ENCODE measurements at places on chromosomes 12 and 14.
A peak's percentile ranks its signal among the peaks of the same experiment; 100 is the strongest.

DNA sequence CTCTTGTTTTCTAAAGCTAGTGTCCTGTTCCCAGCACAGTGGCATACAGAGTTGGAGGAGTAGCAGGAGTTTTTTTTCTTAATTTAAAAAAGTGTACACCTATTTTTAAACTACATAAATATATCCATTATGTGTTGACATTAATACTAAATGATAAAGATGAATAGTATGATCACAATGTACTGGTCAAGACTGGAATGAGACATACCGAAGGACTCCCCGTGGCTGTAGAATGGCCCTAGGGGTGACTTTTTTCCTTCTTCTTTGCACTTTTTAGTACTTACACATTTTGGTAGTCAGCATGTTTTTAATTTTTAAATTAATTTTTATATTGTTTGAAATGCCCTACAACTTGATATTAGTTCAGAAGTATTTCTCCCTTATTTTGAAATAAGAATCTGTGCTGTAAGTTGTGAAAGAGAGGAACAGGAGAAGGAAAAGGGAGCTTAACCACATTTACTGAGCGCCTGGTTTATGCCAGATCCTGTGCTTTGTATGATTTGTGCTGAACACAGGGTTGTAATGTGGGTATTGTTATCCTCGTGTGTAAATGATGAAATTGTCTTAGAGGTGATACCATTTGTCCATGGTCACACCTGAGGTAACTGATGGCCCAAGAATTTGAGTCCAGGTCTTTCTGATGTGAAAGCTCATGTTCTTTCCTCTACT is 136.5 kb downstream of the TGFB3 start:
- DNase-seq = no peak

DNA sequence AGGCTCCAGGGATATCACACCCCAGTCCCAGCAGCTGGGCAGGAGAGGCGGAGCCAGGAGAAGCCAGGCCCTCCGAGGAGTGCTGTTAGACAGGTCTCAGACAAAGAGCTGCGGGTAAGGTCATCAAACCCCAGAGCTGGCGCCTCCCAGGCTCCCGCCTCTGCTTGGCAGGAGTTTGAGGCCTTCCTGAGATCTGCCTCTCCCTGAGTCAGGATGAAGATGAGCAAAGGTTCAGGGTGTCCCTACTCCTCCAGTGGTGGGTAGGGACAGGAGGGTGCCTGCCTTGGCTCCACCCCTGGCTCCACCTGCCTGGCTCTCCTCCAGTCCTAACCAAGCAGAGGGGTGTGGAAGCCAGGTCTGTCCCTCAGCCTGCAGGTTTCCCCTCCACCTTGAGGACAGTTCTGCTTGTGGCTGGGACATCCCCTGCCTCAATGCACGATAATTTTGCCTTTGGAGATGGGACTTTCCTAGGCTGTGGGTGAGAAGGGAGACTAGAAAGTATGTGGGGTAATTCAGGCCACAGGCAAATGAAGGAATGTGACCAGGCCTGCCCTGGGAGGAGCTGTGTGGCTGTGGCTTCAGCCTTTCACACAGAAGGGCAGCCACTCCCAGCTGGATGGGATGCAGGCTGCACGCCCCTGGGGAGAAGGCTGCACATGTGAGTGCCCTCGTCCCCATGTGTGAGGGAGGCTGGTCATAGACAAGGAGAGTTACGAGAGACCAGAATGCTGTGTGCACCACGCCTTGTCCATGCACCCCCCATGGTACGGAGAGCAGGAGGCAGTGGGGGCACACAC is 2.2 kb downstream of the PLEKHG6 start:
- no peak for DNase-seq

DNA sequence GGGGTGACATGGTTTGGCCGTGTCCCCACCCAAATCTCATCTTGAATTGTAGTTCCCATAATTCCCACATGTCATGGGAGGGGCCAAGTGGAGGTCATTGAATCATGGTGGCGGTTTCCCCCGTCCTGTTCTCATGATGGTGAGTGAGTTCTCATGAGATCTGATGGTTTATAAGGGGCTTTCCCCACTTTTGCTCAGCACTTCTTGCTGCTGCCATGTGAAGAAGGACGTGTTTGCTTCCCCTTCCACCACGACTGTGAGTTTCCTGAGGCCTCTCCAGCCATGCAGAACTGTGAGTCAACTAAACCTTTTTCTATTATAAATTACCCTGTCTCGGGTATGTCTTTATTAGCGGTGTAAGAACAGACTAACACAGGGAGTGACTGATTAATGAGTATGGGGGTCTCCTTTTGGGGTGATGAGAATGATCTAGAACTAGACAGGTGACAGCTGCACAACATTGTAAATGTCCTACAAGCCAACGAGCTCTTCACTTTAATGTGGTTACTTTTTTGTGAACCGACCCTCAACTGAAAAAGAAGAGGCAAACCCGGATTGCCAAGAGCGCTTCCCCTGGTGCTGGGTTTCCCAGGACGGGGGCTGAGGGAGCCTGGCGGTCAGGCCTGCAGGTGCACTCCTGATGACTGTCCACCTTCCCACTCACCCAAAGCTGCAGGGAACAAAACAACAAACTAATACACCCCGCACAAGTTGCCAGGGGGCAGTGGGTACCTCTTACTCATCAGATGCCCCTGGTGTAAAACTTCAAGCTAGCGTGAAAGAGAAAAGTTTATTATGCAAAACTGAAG is 90.1 kb downstream of the NCOR2 start:
- DNase-seq = no peak

- no peak for DNase-seq
Observed at GRCh38 chr14:96272777-96273473, 16.9 kb downstream of the BDKRB1 start.

- DNase-seq = no peak
Observed at GRCh38 chr12:110744601-110745264, 2.0 kb upstream of the PPP1CC start.

GRCh38 chr12:22242726-22243125 is 91.8 kb downstream of the ST8SIA1 start:
- no peak for DNase-seq

DNA sequence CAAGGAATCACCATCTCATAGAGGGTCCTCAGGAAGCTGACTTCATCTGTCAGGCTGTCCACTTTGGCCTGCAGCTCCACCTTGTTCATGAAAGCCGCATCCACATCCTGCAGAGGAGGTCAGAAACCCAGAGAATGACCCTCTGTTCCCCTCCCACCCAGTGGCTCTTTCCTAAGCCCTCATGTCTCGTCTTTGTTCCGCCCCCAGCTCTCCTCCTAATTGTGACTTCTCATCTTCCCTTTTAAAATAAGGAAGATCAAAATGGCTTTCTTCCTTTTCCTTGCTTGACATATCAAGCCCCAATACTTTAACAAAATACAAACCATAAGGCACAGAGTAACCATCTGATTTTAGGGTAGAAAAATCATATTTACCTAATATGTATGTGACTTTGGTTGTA is 4.4 kb downstream of the KRT76 start:
- DNase-seq = no peak

GRCh38 chr12:40436564-40436963 is 211.8 kb downstream of the LRRK2 start:
- no peak for DNase-seq

DNA sequence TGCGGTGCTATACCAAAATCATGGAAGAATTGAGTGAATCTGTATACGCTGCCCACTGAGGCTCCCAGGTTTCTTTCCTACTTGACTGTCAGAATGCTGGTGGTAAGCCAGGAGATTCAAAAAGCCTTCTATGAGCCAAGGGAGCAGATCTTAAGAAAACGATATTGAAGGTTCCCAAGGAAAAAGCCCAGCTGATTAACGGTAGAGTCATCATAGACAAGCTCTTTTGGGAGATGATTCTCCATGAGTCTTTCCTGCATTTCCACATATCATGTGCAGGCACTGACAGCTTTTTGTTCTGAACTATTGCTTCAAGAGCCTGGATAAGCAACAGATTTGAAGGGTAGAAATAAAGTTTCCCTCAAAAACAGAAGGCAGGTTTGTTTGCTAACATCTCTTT is 17.5 kb downstream of the SLC35F4 start:
- DNase-seq = no peak

DNA sequence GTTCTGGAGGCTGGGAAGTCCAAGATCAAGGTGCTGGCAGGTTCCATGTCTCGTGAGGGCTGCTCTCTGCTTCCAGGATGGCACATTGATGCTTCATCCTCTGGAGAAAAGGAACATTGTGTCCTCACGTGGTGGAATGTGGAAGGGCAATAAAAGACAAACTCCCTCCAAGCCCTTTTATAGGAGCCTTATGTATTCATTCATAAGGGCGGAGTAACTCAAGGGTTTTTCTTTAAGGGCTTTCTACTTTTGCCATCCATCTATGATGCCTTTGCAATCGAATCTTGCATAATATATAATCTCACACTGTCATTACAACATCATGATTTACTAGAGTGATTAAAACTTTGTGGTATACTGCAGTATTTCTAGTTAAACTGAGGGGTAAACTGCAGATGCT is 132.7 kb upstream of the DDHD1 start:
- no peak for DNase-seq

DNA sequence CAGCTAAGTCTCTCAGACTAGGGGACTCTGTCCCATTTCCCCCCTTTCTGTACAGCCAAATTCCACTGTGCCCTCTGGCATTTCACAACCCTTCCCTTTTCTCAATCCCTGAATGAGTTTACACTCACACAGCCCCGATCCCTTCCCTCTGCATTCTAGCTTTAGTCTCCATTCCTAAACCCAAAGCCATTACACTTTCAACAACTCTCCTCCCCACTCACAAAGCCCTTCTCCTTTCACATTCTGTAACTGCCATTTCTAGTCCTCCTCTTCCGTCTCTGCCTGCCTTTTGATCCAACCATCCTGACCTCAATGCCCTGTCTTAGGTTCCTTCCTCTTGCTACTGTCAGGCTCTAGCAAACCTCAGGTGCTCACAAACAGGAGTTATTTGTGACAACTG is 3.6 kb downstream of the ZFHX2 start:
- no peak for DNase-seq

- DNase-seq = no peak
Observed at GRCh38 chr14:55146425-55146824, 17.4 kb downstream of the LGALS3 start.

GRCh38 chr12:62873116-62873825 is 61.7 kb downstream of the PPM1H start:
- no peak for DNase-seq

GRCh38 chr12:14567351-14568162 is at the start of gene PLBD1:
PLBD1 (minus strand) TSS chr12:14567883; CDS start chr12:14567696, 187 bp downstream.
- DNase-seq = peak; percentile 56

DNA sequence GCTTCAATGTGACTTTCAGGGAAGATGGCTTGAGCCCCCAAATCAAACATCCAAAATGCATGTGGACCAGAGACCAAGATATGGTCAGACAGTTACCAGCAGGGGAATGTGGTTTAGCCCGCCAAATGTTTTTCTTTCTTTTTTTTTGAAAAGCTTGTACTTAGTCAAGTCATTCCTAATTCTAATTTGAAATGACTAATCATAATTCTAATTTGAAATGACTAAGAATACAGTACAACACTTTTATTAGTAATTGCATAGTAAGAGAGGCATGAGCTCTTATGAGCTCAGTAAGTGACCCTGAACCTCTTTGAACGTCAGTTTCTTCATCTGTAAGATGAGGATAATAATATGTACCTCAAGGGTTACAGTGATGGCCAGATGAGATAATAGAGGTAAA is 72.4 kb downstream of the HECTD4 start:
- no peak for DNase-seq

- DNase-seq = no peak
Observed at GRCh38 chr14:31292937-31293616, 85.5 kb upstream of the HECTD1 start.

- no peak for DNase-seq
Observed at GRCh38 chr12:100311317-100311716, 44.3 kb downstream of the SCYL2 start.

- no peak for DNase-seq
Observed at GRCh38 chr14:87966816-87967215, 26.2 kb downstream of the GALC start.

DNA sequence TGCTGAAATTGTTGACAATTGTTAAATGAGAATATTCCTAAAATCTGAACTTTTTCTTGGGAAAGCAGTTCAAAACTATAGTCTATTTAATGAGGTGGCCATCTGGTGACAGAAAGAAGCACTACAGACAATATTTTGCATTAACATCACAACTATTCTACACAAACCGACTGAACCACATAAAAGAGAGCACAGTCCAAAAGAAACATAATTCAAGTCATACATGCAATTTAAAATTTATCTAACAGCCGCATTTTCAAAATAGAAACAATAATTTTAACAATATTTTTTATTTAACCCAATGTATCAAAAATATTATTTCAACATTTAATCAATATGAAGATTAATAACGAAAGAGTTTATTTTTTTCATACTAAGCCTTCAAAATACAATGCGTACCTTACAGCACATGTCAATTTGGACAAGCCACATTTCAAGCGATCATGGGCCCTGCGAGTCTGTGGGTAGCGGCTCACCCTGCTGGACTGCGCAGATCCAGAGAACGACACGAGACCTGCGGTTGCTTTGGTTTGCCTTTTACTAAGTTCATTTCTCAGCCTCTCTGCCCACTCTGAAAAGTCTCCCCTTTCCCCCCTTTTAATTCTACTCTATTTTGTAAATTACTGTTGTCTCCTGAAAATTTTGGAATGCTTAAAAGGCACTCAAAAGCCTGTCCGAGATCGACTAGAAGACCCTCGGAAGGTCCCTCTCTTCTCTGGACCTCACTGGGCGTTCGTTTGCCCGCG is 947 bp upstream of the LRRC9 start:
- DNase-seq = no peak

DNA sequence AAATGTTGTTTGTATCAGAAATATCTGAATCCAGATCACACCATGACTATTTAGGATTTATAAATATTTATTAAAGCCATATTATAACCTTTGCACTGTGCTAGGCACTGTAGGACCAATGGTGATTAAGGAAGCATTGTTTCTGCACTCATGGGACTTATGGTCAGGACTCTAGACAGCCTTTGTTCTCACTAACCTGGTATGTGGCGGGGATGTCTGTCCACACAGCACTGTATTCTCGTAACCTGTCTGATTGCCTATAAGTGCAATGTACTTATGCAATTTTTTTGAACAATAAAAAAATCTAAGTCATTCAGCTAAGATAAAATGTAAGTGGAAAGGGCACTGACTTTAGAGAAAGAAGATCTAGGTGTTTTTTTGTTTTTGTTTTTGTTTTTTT is 6.7 kb upstream of the SSPN start:
- no peak for DNase-seq

GRCh38 chr12:59452746-59453145 is 143.1 kb upstream of the SLC16A7 start:
- no peak for DNase-seq

GRCh38 chr12:113231235-113232088 is 10.2 kb downstream of the TPCN1 start:
- no peak for DNase-seq

GRCh38 chr12:20547816-20548575 is 147.1 kb upstream of the SLCO1C1 start:
- no peak for DNase-seq

- DNase-seq = no peak
Observed at GRCh38 chr12:123083661-123084571, 67.0 kb downstream of the PITPNM2 start.

- DNase-seq = no peak
Observed at GRCh38 chr12:64639466-64639865, 29.2 kb downstream of the RASSF3 start.

Data from progenitor cell of endocrine pancreas (in vitro differentiated cells).